ENCODE measurements at places on chromosomes 16 and 17. TPM values are rescaled to one million over a fixed set of nuclear protein-coding genes. Genes with fewer than 3 reads are reported as not detected.

- no peak for DNase-seq
- no peaks in the 10 kb centered on the region for H3K27me3 ChIP-seq
- peaks cover 7% of the 10 kb centered on the region for H3K4me1 ChIP-seq
- no peak overlapping the region for H3K4me3 ChIP-seq
These were observed 3.1 kb downstream of the SPSB3 start for GRCh38 chr16:1779234-1779701.

GRCh38 chr17:72631568-72631948 is 460.9 kb downstream of the SLC39A11 start:
- H3K27ac ChIP-seq: no peak overlapping the region
- H3K4me3 ChIP-seq: no peak overlapping the region
- no peaks in the 10 kb centered on the region for H3K27me3 ChIP-seq
- no peak for DNase-seq

- no peak overlapping the region for H3K4me3 ChIP-seq
- peaks cover 19% of the 10 kb centered on the region for H3K27me3 ChIP-seq
- no peak for DNase-seq
- H3K36me3 ChIP-seq: no peaks in the 10 kb centered on the region
These were observed 46.5 kb downstream of the ATP2C2 start for GRCh38 chr16:84414789-84415326.

DNA sequence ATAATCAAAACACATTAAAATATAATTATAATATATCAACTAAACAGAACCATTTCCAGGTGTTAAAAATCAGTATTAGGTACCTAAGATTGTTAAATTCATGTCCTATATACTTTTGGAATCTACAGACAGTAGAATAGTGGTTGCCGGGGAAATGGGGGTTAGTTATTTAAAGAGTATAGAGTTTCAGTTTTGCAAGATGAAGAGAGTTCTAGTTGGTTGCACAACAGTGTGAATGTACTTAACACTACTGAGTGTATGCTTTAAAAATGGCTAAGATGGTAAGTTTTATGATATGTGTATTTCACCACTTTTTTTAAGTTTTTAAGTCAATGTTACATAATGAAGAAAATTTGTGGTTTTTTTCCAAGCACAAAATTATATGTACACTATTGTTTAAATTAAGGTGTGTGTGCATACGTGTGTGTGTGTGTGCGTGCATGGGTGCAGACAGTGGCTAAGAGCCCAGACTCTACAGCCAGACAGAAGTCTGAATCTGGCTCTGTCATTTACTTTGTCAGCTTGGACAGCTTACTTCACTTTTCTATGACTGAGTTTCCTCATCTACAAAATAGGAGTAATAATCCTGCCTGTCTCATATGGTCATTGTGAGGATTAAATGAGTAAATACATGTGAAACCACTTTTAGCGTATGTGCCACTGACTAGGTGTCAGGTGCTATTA is 25.3 kb upstream of the PHAF1 start:
- no peak for DNase-seq
- no peaks in the 10 kb centered on the region for H3K4me1 ChIP-seq
- H3K27me3 ChIP-seq: no peaks in the 10 kb centered on the region
- H3K4me3 ChIP-seq: no peak overlapping the region
- no peaks in the 10 kb centered on the region for H3K36me3 ChIP-seq

The FOXN1 gene
- not detected for total RNA-seq

The TP53TG3 gene
- not detected for total RNA-seq

The ZNF385C gene
- not detected for total RNA-seq

The FASN gene
- 85.0 TPM for total RNA-seq

The RBFOX1 gene
- not detected for total RNA-seq
